ENCODE measurements at places on chromosomes 12 and 14. TPM values are rescaled to one million over a fixed set of nuclear protein-coding genes. Genes with fewer than 3 reads are reported as not detected.

GRCh38 chr14:75434138-75434889, 6.5 kb downstream of the JDP2 start:
- peaks cover 24% of the 10 kb centered on the region for H3K4me1 ChIP-seq
- no peaks in the 10 kb centered on the region for H3K27me3 ChIP-seq
- no peaks in the 10 kb centered on the region for H3K36me3 ChIP-seq
- no peak overlapping the region for H3K4me3 ChIP-seq

DNA sequence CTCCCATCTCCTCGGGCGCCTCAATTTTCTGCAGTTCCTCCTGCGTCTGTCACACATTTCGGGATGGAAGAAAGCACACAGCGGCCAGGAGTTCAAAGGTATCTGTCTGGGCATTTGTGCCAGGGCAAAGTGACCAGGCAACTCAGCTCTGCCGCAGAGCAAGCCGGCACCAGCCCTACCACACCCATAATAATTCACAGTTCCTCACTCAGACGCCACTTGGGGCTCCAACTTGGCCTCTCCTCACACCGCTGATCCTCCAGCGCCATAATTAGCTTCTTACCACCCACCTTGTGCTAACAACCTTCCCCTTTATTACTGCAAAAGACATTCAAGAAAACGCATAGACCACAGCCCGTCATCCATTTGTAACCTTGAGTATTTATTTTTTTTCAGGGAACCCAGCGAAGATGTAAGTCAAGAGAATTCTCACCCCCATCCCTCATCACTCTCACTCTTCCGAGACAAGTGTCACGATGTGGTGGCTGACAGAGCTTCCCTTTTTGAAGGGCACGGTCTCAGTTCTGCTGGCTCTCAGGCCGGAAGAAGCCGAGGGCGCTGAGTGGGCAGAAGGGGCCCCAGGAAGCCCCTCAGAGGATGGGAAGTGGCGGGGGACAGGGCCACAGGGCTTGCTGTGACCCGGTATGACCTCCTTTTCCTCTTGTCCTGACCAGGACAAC, 25.2 kb upstream of the NCOR2 start:
- H3K27me3 ChIP-seq: no peaks in the 10 kb centered on the region
- H3K4me3 ChIP-seq: no peak overlapping the region
- H3K36me3 ChIP-seq: no peaks in the 10 kb centered on the region
- no peak for DNase-seq
- H3K27ac ChIP-seq: no peak overlapping the region
- H3K4me1 ChIP-seq: peaks cover 16% of the 10 kb centered on the region

The SERPINA9 gene
- not detected for total RNA-seq

The FAM177A1 gene
- total RNA-seq: 28.0 TPM

The GUCY2C gene
- total RNA-seq: not detected

The PUS7L gene
- 35.7 TPM for total RNA-seq
